Activated CD4-positive, alpha-beta memory T cell treated with anti-CD3 and anti-CD28 coated beads for 36 hours (primary cell): ENCODE measurements at places on chromosomes 1 and 21. TPM values are rescaled to one million over a fixed set of nuclear protein-coding genes. Genes with fewer than 3 reads are reported as not detected.

JTB gene
- 134 TPM for total RNA-seq

HES3 gene
- total RNA-seq = not detected

CACNA1E gene
- not detected for total RNA-seq

TAS1R3 gene
- not detected for total RNA-seq

OR2T11 gene
- not detected for total RNA-seq

TYW3 gene
- total RNA-seq = 29.0 TPM

- DNase-seq = no peak
- H3K27me3 ChIP-seq = no peaks in the 10 kb centered on the region
- H3K4me3 ChIP-seq = no peak overlapping the region
- peaks cover 13% of the 10 kb centered on the region for H3K36me3 ChIP-seq
- H3K27ac ChIP-seq = no peak overlapping the region
Measured at GRCh38 chr1:24895511-24895910, 34.6 kb downstream of the RUNX3 start.

DNA sequence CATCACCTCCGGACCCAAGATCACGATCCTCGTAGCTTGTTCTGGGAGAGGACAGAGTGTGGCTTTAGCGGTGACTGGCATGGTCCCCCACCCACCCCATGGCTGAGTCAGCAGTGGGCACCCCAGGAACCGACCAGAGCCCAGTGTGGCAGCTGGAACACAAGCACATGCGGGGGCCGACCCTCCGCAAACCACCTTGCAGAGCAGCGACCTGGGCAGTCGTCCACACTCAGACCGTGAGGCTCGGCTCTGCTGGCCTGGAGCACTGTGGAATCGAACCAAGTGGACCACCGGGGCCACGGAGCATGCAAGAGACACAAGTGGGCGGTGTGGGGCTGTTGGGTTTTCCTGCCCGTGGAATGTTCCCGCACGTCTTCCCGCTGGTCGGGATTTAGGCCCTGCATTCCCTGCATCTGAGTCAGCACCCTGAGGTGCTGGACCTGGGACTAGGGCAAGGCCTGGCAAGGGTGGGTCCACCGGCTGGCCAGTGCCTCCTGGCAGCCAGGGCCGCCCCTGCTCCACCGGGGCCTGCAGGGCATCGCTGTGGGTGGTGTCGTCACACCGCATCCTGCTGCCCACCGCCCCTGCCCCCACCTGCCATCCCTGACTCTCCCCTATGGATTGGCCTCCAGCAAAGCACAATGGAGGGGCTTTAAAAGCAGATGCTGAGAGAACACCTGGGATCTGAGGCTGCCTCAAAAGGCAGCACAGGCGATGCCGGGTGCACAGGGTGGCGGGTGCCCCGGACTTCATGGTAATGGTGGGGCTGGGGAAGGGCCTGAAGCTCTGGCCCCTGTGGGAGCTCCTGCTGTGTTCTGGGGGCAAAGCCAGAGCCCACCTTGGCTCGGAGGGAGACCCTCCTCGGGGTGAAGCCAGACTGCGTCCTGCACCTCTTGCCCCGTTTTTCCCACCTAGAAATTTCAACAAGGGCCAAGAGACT, 18.5 kb downstream of the MORN1 start:
- H3K36me3 ChIP-seq = no peaks in the 10 kb centered on the region
- no peaks in the 10 kb centered on the region for H3K4me1 ChIP-seq
- H3K27ac ChIP-seq = no peak overlapping the region
- H3K27me3 ChIP-seq = no peaks in the 10 kb centered on the region
- DNase-seq = no peak

- H3K4me3 ChIP-seq = no peak overlapping the region
- peaks cover 90% of the 10 kb centered on the region for H3K4me1 ChIP-seq
- H3K27me3 ChIP-seq = no peaks in the 10 kb centered on the region
- peak overlapping the region; percentile 19 for H3K27ac ChIP-seq
- no peak for DNase-seq
Measured at GRCh38 chr1:25553749-25554429, 10.5 kb downstream of the LDLRAP1 start.

DNA sequence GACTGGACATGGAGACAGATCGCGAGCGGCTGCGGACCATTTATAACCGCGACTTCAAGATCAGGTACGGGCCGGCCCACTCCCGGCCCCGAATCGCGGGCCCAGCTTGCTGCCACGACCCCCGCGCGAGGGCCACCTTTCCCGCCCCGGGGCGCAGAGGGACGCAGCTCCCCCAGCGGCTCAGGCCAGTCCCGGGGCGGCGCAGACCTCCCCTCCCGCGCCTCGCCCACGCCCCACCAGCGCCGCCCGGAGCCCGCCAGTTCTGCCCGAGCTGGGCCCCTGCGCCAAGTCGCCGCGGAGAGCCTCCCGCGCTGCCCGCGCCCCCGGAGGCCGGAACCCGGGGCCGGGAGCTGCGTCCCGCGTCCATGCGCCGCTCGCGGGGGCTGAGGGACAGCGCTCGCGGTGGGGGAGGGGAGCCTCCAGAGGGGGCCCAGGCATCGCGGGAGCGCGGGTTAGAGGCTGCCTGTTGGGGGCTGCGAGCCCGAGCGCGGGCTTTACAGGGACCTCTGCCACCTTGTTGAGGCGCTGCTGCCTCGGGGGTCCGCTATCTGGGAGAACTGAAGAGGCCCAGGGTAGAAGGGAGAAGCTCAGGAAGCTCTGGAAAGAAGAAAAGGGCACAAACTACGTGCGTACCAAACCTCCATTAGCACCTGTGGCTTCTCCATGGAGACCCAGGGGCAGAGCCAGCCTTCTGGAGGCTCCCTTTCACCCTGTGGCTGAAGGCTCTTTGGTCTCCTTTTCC, 698 bp downstream of the MOV10 start:
- H3K4me3 ChIP-seq = peak overlapping the region; percentile 96
- peaks cover 25% of the 10 kb centered on the region for H3K36me3 ChIP-seq
- H3K27ac ChIP-seq = peak overlapping the region; percentile 94
- no peaks in the 10 kb centered on the region for H3K27me3 ChIP-seq

GRCh38 chr1:45721207-45721606, 29.2 kb downstream of the IPP start:
- H3K27me3 ChIP-seq = no peaks in the 10 kb centered on the region
- H3K4me3 ChIP-seq = no peak overlapping the region
- no peak for DNase-seq

- peaks cover 42% of the 10 kb centered on the region for H3K4me1 ChIP-seq
- no peaks in the 10 kb centered on the region for H3K27me3 ChIP-seq
- H3K36me3 ChIP-seq = peaks cover 11% of the 10 kb centered on the region
- H3K4me3 ChIP-seq = peak overlapping the region; percentile 92
- DNase-seq = peak; percentile 16
Measured at GRCh38 chr1:15410223-15410883, 665 bp downstream of the EFHD2 start.

- peaks cover 42% of the 10 kb centered on the region for H3K4me1 ChIP-seq
- H3K4me3 ChIP-seq = no peak overlapping the region
- DNase-seq = no peak
- no peak overlapping the region for H3K27ac ChIP-seq
- H3K27me3 ChIP-seq = no peaks in the 10 kb centered on the region
Measured at GRCh38 chr1:8460784-8461183, 142.9 kb downstream of the SLC45A1 start.

- H3K36me3 ChIP-seq = no peaks in the 10 kb centered on the region
- DNase-seq = peak; percentile 11
- peaks cover 9% of the 10 kb centered on the region for H3K27me3 ChIP-seq
- H3K27ac ChIP-seq = no peak overlapping the region
- H3K4me1 ChIP-seq = no peaks in the 10 kb centered on the region
Measured at GRCh38 chr1:20109223-20109856, 10.0 kb downstream of the PLA2G2D start.

DNA sequence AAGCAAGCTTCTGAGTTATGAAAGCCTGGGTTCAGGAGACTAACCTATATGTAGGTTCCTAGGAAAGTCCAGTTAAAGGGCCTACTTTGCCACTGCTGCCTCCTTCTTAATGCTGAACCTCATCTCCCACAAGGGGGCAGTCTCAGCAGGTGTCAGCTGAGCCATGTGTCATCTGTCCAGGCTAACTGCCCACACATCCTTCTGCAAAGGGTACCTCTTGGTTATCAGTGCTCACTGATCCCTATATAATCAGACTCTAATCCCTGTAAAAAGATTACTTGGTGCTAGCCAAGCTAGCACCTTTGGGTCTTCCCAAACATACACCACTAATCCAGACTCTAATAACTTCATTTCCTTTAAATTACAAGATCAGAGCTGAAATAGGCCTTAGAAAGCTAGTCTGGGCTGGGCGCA, 9.0 kb downstream of the PRDX1 start:
- H3K4me3 ChIP-seq = no peak overlapping the region
- H3K4me1 ChIP-seq = peaks cover 20% of the 10 kb centered on the region
- peak; percentile 72 for DNase-seq
- H3K36me3 ChIP-seq = peaks cover 59% of the 10 kb centered on the region

GRCh38 chr1:90282811-90283210, 287.9 kb downstream of the ZNF326 start:
- no peaks in the 10 kb centered on the region for H3K36me3 ChIP-seq
- peaks cover 2% of the 10 kb centered on the region for H3K27me3 ChIP-seq
- H3K27ac ChIP-seq = no peak overlapping the region
- no peaks in the 10 kb centered on the region for H3K4me1 ChIP-seq
- DNase-seq = no peak

GRCh38 chr1:100528871-100529270, 9.1 kb upstream of the GPR88 start:
- H3K4me3 ChIP-seq = no peak overlapping the region
- H3K27ac ChIP-seq = no peak overlapping the region
- peaks cover 33% of the 10 kb centered on the region for H3K4me1 ChIP-seq
- DNase-seq = no peak

GRCh38 chr1:171127501-171127900, 36.8 kb downstream of the FMO3 start:
- no peaks in the 10 kb centered on the region for H3K4me1 ChIP-seq
- H3K4me3 ChIP-seq = no peak overlapping the region

- peaks cover 27% of the 10 kb centered on the region for H3K4me1 ChIP-seq
- H3K36me3 ChIP-seq = peaks cover 23% of the 10 kb centered on the region
- H3K27ac ChIP-seq = no peak overlapping the region
- H3K27me3 ChIP-seq = no peaks in the 10 kb centered on the region
Measured at GRCh38 chr1:45008076-45008475, 3.0 kb downstream of the HECTD3 start.

- H3K36me3 ChIP-seq = no peaks in the 10 kb centered on the region
- no peak for DNase-seq
- peaks cover 15% of the 10 kb centered on the region for H3K27me3 ChIP-seq
- no peak overlapping the region for H3K4me3 ChIP-seq
- no peak overlapping the region for H3K27ac ChIP-seq
Measured at GRCh38 chr1:220389634-220390033, 117.4 kb upstream of the RAB3GAP2 start.

DNA sequence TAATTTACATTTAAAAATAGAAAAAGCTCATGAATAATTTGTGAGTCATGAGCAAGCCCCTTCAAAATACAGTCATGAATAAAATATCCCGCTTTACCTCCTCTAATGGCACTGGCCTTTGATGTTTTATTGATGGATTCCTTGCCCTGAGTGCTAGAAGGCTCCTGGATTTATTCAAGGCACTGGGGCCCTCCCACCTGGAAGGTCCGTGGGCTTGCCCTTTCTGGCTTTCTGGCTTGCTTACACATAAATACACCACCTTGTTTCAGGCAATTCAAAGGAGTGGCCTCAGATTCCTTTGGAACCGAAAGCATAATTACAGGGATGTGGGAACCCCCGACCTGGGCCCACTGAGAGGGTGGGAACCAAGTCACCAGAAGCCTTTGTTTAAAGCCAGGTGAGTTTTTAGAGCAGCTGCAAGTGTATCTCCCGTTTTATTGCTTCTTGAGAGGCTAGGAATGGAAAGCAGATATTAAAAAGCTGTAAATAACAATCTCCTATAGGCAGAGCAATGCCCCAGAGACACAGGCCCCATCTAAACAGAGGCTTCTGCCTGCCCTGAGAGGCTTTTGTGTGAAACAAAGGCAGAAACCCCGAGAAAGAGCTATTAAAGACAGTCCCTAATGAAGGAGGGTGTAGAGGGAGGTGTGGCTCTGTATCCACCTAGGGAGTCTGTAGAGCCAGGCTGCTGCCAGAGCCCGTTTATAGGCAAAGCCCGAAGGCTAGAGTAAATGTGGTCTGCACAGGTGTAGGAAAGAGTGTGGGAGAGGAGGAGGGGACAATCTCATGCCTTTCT, 126.4 kb downstream of the FAM78B start:
- H3K4me3 ChIP-seq = no peak overlapping the region
- no peaks in the 10 kb centered on the region for H3K4me1 ChIP-seq
- no peaks in the 10 kb centered on the region for H3K36me3 ChIP-seq
- DNase-seq = no peak
- H3K27ac ChIP-seq = no peak overlapping the region
